Activated T-cell treated with anti-CD3 and anti-CD28 coated beads, Interleukin-2, amount 50 U/mL, for 24 hours (primary cell): ENCODE measurements at places on chromosomes 1 and 21.

- DNase-seq: no peak
- H3K36me3 ChIP-seq: no peaks in the 10 kb centered on the region
- H3K4me1 ChIP-seq: peaks cover 14% of the 10 kb centered on the region
- H3K27me3 ChIP-seq: no peaks in the 10 kb centered on the region
Observed at GRCh38 chr1:86972262-86972661, 57.8 kb downstream of the HS2ST1 start.

- H3K36me3 ChIP-seq: no peaks in the 10 kb centered on the region
- DNase-seq: no peak
- no peak overlapping the region for H3K27ac ChIP-seq
- no peak overlapping the region for H3K4me3 ChIP-seq
- no peaks in the 10 kb centered on the region for H3K27me3 ChIP-seq
Observed at GRCh38 chr1:177247623-177248176, 76.9 kb downstream of the BRINP2 start.

- H3K27ac ChIP-seq: peak overlapping the region; percentile 91
- DNase-seq: no peak
Observed at GRCh38 chr1:206472454-206472853, 2.2 kb downstream of the IKBKE start.

DNA sequence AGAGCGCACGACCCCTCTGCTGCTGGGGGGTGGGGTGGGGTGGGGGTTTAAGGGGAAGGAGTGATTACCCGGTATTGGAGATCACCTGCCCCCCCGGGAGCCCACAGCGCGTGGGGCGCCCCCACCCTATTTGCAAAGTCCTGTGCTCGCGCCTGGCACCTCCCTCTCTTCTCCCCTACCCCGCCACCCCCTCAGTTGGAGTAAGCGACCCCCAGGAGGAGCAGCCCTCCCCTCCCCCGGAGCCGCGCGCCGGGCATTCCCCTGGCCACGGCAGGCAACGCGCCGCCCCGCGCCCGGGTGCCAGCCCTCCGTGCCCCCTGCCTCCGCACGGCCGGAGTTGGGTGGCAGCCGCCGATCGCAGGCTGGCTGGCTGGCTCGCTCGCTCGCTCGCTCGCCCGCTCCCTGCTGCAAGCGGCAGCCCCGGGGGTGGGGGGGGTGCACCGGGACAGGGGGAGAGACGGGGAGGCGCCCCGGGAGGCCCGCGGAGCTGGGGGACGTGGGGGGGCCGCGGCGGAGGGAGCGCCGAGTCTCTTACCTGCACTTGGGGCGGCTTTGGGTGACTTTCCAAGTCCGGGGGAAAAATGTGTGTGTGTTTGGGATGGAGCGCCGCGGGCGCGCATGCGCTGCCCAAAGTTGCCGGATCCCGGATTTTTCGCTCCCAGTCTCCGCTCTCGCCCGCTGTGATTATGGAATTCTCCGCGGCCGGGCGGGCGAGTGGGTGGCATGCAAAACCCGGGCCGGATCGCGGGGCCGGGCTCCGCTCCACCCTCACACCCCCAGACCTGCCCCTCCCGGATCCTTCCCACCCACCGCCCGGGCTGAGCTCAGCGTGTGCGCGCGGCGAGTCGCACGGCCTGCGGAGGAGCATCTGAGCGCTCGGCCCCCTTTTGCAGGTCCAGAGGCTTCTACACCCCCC is at the start of gene CASZ1:
Gene CASZ1 (minus strand): TSS at position 618 of the 916 bp plus-strand sequence. CDS start 102,757 bp downstream, outside the sequence.
- H3K27me3 ChIP-seq: peaks cover 77% of the 10 kb centered on the region
- H3K4me3 ChIP-seq: peak within 1 kb of the TSS; percentile 16
- no peak within 1 kb of the TSS for H3K27ac ChIP-seq

DNA sequence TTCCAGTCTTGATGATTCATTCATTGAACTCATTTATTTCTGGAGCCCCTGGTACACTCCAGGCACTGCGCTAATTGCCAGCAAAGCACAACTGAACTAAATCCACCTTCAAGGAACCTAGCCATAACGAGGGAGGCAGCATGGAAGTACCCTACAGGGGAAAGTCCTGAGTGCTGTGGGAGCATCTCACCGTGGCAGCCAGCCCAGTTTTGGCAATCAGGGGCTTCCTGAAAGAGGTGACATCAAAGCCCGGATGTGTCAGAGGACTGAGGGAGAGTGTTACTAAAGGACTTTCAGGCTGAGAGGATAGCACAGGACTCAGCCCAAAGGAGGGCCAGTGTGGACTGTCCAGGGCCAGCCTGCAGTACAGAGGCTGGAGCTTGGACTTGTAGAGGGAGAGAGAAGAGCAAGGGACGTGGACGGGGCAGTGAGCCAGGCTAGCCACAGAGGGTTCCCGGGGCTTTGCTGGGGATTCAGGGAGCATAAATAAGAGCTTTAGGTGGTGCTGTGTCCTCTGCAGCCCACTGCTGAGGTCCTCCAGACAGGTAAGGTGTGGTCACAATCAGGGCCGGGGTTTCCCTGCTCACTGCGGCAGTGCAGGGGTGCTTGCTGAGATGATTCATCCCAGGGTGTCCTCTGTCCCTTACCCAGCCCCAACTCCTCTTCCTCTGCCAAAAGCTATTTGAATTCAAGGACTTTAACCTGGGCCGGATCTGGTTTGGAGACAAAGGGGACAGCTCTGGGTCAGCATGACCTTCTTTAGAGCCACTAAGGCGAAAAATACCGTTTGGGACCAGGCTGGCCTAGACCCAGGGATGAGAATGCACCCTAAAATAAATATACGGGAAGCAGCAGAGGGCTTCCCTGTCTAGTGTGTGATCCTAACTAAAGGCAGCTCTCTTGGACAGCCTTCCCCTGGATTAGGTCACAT is 128.3 kb downstream of the EDEM3 start:
- H3K36me3 ChIP-seq: no peaks in the 10 kb centered on the region
- H3K27me3 ChIP-seq: peaks cover 4% of the 10 kb centered on the region
- no peaks in the 10 kb centered on the region for H3K4me1 ChIP-seq
- no peak for DNase-seq
- H3K27ac ChIP-seq: no peak overlapping the region
- no peak overlapping the region for H3K4me3 ChIP-seq

DNA sequence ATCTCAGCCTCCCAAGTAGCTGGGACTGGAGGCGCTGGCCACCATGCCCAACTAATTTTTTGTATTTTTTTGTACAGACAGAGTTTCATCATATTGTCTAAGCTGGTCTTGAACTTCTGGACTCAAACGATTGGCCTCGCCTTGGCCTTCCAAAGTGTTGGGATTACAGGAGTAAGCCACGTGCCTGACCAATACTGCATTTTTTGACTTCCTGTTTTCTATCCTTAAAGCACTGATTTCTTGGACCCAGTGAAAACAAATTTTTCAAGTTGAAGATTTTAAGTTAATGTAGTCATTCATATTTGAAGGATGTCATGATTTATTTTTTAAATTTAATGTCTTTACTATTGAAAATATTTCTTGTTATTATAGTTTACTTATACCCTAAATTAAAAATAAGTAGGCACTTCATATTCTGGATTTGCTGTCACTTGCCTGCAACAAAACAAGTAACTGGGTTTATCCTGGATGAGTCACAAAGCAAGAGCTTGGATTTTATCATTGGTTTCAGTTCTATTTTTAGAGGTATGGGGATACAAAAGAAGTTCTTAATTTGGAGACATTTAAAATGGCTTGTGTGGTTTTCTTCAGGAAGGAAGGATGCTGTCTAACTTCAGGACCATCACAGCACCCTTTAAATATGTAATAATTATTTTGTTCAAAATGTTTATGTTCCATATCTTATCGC is 2.2 kb upstream of the VPS45 start:
- H3K36me3 ChIP-seq: peaks cover 30% of the 10 kb centered on the region
- H3K4me3 ChIP-seq: peak overlapping the region; percentile 56
- no peak for DNase-seq

GRCh38 chr1:20603504-20604464 is 14.9 kb downstream of the CDA start:
- no peaks in the 10 kb centered on the region for H3K27me3 ChIP-seq
- no peak for DNase-seq
- H3K4me1 ChIP-seq: no peaks in the 10 kb centered on the region
- H3K36me3 ChIP-seq: no peaks in the 10 kb centered on the region
- H3K27ac ChIP-seq: no peak overlapping the region

DNA sequence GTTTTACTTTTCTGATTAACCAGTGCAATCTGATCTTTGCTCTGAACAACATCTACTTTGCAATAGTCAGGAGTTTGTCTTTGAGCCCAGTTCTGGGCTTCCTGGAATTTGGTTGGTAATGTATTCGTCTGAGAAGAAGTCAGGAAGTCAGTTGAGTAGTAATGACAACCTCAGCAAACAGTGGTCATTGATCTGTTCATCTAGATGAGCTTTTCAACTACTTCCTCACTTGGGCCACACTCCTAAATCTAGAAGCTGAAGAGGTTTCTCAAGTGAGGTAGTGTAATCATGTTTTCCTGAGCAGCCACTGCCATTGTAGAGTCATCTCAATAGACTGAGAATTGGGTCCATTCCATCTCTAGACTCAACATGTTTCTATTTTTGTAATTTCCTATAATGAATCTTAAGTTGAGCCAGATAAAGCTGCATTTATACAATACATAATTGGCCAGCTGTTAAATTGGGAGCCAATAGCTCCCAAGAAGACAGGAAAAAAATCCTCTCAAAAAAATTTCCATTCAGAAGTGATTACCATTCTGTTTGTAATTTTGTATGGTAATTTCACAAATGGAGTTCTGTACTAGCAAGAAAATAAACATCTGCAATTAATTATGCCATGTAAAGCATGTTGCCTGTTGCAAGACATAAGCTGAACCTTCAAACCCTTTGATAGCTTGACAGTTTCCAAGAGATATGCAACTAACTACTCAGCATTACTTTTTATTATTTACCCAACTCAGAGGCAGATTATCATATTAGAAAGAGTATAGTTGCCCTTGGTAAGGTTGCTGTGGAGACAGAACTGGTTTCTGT is 49.6 kb downstream of the WDR64 start:
- no peak for DNase-seq
- H3K27ac ChIP-seq: no peak overlapping the region
- no peaks in the 10 kb centered on the region for H3K27me3 ChIP-seq
- H3K36me3 ChIP-seq: no peaks in the 10 kb centered on the region
- peaks cover 7% of the 10 kb centered on the region for H3K4me1 ChIP-seq

DNA sequence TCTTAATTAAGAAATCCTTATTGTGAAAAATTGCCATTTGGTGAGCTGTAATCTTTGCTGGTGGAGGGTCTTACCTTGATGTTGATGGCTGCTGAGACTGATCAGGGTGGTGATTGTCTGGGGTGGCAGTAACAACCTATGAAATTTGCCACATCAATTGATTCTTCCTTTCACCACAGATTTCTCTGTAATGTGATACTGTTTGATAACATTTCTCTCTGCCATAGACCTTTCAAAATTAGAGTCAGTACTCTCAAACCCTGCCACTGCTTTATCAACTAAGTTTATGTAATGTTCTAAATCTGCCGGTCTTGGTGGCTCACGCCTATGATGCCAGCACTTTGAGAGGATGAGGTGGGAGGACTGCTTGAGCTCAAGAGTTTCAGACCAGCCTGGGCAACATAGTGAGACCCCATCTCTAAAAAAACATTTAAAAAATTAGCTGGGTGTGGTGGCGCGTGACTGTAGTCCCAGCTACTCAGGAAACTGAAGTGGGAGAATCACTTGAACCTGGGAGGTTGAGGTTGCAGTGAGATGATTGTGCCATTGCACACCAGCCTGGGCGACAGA is 5.0 kb downstream of the KPNA6 start:
- H3K36me3 ChIP-seq: peaks cover 65% of the 10 kb centered on the region
- H3K27me3 ChIP-seq: no peaks in the 10 kb centered on the region
- H3K4me1 ChIP-seq: peaks cover 67% of the 10 kb centered on the region
- H3K27ac ChIP-seq: peak overlapping the region; percentile 86

DNA sequence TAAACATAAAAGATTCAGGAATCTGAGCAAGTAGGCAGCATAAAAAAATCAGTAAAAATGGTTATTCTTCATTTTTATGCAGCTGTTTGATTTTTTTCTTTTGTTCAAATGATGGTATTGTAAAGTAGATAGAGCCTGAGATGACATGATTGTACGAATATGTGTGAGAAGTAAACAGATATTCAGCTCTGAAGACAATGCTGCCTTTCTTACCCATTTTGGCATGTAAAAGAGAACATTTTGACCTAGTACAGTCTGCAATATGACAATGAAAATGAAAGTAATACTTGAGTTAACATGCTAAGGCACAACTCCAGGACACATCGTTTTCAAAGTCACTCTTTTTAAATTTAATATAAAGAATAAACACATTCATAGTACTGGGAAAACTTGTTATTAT is 95.7 kb upstream of the NCAM2 start:
- H3K36me3 ChIP-seq: no peaks in the 10 kb centered on the region
- DNase-seq: no peak
- no peak overlapping the region for H3K27ac ChIP-seq
- no peaks in the 10 kb centered on the region for H3K4me1 ChIP-seq

DNA sequence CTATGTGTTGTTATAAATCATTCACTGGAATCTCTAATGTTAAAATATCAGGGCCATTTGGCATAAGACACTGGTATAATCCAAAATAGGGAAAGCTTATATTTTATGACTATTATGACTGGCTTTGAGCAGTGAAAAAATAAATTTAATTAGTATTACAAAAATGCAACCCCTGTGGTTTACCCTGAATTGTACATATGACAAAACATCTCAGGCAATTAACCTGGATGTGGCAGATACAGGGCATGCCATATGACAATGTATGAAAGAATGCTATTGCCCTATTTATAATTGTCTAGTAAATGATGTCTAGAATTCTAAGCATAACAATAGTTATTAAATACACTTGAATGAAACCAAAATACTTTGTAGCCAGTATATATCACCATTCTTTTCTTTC is 532.5 kb upstream of the ADGRL4 start:
- DNase-seq: no peak
- H3K27me3 ChIP-seq: no peaks in the 10 kb centered on the region
- H3K36me3 ChIP-seq: no peaks in the 10 kb centered on the region
- no peaks in the 10 kb centered on the region for H3K4me1 ChIP-seq
- H3K4me3 ChIP-seq: no peak overlapping the region
- H3K27ac ChIP-seq: no peak overlapping the region

DNA sequence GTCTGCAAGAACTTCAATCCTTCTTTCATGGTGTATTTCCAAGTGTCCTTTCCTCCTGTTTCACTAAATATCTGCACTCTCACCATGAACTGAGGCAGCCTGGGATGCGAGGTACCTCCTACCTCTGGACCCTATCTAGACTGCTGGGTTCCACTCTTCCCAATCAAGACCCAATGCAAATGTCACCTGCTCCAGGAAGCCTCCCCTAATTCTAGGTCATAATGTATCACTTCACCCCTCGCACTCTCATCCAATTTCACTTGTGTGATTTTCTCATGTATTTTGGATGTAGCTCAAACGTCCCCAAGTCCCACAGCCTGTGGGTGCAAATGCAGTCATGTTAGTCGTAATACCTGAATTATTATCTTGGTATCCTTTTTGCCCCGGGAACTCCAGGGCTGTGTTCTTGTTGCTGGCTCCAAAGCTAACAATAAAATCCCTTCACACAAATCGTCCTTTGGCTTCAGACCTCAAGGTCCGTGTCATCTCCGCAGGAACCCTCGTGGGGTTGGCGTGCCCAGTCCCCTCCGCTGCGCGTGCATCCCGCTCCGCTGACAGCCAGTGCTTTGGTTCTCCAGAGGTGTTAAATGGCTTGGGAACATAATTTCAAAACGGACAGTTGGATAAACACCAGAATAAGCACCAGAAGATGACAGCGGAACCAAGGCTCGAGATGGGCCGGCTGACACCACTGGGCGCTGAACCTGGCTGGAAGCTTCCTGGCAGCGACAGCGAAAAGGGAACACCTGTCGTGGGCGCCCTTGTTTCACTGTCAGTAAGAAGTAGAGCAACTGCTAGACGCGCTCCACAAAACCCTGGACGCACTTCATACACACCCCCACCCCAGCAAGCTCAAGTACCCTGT is 1.0 kb upstream of the BACH1 start:
- H3K27me3 ChIP-seq: peaks cover 6% of the 10 kb centered on the region
- H3K4me3 ChIP-seq: peak overlapping the region; percentile 60
- H3K27ac ChIP-seq: peak overlapping the region; percentile 31
- peaks cover 70% of the 10 kb centered on the region for H3K4me1 ChIP-seq
- peaks cover 18% of the 10 kb centered on the region for H3K36me3 ChIP-seq
